ENCODE measurements at places on chromosomes 4 and X.
A peak's percentile ranks its signal among the peaks of the same experiment; 100 is the strongest.

- no peak for DNase-seq
Measured at GRCh38 chrX:137575596-137576255, 9.8 kb downstream of the ZIC3 start.

- no peak for DNase-seq
Measured at GRCh38 chrX:154333837-154334271, 38.3 kb downstream of the TKTL1 start.

DNA sequence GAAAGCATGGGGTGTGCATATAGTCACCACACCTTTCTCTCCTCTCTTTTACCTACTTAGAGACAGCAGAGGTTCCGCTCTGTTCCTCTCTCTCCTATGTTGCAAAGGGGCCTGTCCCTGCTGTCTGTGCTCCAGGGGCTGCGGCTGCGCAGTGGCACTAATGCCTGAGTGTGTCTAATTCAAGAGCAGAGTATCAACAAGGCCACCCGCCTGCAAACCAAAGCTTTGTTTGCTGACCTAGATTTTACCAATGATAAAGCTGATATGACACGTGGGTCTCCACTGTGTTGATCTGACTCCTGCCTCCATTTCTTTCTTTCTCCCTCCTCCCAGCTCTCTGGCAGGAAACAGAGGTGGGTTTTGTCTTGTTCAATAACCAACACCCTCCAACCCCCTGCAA, 74.9 kb downstream of the NSG1 start:
- peak; percentile 25 for DNase-seq

GRCh38 chrX:71181558-71181909, 36.9 kb downstream of the NLGN3 start:
- DNase-seq = peak; percentile 32
